Stimulated activated CD8-positive, alpha-beta memory T cell treated with anti-CD3 and anti-CD28 coated beads, Interleukin-4, amount 100 ng/mL, for 4 hours (primary cell): ENCODE measurements at places on chromosomes 13 and 19.

DNA sequence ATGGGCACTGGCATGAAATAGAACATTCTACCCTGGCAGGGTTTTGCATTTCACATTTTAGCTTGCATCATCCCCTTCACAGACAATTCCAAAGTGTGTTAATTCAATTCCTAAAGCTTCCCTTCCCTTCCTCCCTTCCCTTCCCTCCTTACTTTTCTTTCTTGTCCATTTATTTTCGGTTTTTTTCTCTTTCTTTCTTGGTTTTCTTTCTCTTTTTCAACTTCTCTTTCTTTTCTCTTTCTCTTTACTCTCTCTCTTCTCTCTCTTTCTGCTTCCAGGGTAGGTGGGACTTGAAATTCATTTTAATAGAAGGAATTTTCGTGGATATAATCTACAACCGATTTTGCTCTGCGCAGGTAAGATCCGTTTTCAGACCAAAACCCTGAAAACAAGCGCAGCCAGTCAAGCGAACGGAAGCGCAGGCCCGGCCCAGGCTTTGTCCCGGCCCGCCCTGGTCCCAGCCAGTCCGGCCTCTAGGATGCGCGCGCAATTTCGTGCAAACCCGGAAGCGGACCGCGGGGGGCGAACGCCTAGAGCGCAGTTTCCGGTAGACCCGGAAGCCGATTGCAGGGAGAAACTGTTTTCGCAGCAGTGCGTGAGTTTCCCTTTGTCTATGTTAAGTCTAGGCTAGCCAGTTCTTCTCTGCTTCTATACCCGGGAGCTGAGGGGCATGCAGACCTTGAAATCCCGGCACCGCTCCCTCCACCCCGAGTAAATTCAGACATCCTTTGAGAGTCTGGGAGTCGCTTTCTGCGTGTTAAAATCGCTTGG lies at the start of gene ZNF528:
ZNF528 (plus strand) TSS at position 540 of the 771 bp plus-strand sequence. CDS start 4,165 bp downstream, outside the sequence.
- DNase-seq: peak; percentile 92

DNA sequence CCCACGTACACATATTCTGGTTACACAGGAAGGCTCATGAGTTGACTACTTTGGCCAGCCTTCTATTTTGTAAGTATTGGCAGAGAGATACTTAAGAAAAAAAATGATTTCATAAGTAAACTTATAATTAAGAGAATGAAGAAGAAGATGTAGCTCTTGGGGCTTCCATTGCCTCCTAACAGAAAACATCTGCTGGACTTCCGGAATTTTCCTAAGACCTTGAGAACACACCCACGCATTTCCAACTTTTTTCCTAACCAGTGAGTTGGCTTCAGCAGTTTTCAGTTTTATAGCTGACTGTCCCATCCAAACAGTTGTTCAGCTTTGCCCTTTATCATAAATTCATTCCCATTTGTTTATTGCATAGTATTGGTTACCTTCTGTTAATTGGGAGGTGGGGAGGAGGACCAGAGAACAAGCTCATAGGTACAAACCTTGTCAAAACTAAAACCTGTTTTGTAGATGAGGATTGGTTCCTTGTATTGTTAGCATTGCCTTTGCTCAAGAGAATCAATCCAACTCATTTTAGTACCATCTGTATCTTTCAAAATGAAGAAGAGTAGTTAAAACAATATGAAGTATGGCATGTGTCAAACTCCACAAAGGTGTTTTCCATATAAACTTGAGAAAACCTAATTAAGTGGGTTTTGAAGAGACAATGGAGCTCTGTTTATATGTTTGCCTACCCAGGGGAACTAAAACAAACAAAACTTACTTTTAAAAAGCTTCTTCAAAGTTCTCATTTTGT lies 93.9 kb downstream of the COL4A2 start:
- no peak for DNase-seq

DNA sequence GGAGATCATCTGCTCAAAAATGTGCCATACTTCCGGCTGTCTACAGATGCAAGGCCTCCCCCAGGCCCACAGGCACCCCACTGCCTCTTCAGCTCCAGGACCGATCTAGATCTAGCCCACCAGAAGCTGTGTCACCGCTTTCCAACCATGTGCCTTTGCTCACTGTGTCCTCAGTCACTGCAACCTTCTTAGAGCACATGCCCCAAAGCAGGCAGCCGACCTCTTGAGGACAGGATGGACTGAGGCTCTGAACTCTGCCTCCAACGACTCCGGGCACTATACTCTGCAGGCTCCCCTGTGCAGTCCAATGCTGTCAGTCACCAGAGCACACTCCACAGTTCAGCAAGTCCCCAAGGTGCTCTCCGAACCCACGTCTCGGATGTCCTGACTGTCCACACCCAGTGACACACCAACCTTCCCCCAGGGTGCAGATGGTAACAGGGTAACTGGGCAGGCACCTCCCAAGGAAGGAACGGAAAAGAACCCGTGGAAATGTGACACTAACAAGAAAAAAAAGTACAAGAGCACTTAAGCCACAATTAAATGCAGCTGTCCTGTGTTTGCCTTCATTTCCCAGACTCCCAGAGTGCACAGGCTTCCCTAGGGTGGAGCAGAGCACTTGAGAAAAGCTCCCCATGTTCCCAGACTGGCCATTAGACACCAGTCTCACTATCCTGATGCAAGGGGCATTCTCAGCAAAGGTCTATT lies 4.8 kb downstream of the STK24 start:
- DNase-seq: no peak

DNA sequence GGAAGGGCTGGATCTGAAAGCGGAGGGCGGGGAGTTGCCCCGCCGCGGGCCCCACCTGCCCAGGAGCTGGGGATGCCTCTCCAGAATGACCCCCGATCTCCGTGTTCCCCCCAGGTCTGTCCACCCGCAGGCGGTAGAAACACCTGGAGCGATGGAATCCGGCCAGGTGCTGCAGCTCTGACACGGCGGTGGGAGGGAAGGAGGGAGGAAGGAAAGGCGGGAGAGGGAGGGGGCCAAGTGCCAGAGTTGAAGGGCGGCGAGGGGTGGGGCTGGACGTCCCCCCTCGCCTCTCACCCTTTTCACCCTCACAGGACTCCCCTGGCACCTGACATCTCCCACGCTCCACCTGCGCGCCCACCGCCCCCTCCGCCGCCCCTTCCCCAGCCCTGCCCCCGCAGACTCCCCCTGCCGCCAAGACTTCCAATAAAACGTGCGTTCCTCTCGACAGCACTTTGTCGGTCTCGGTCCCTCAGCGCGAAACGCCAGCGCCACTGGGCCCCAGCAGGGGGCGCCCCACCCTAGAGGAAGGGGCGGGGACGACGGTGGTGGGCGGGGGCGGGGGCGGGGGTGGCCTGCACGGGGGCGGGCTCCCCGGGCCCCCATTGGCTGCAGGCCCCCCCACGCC lies 337 bp upstream of the FXYD7 start:
- peak; percentile 29 for DNase-seq

GRCh38 chr19:35673121-35673804 lies 6.9 kb downstream of the UPK1A start:
- DNase-seq: peak; percentile 12

DNA sequence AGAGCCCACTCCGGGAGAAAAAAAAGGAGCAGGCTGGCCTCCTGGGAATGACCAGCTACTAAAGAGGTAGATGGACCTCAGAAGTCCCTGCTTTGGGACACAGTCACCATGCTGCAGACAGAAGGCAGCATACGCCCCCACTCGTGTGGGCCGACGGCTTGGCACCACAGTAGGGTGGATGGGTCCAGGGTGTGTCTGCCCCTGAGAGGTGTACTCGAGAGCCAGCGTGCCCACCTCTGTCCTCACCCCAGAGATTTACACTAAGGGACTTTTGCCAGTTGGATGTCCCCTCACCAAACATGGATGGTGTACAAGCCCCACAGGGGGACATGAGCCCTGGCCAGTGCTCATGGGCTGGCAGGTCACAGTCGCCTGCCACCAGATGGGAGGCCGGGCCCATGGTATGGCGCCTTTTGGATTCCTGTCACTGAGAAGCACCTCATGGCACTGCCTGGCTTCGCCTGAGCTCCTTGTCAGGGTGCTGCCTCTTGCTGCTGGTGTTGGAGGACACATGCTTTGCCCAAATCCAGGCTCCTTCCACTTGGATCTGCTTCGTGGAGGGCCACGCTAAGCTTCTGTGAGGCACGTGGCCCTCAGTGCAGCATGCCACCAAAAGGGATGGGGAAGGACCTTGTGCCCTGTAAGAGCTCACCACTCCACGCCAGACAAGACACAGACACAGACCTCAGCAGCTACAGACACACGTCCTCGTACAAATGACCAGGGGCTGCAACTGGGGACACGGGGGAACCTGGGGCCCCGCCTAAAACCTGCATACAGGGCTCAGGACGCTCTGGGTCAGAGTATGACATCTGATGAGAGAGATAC lies 13.3 kb upstream of the EPHX3 start:
- no peak for DNase-seq

DNA sequence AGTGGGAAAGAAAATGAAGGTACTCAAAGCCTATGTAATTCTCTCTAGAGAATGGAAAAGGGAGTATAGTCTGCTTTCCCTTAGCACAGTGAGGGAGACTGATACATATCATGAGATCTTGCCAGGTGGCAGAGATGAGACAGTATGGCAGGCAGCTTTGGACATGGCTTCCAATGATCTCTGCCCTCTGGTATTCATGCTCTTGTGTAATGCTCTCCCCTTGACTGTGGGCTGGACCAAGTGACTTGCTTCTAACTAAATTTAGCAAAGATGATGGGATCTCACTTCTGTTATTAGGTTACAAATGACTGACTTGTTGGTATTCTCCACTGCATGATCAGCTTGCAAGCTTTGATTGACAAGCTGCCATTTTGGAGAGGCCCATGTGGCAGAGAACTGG lies 10.2 kb downstream of the ZNF132 start:
- DNase-seq: no peak

DNA sequence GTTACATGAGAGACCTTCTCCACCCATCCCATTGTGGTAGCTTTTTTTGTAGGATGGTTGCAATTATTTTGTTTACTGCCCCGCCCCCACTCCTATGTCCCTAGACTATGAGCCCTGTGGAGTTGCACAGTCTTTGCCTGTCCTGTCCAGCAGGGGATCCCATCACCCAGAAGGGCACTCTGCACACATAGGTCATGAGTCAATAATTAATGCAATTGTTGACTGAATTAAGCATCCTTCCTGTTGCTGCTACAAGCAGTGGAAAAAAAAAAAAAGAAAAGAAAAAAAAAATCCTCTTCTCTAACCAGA lies 14.2 kb downstream of the C19orf81 start:
- no peak for DNase-seq

- DNase-seq: no peak
Observed at GRCh38 chr13:94239135-94239534, 240.3 kb downstream of the DCT start.

GRCh38 chr19:2261438-2262172 lies 5.4 kb upstream of the JSRP1 start:
- no peak for DNase-seq

- no peak for DNase-seq
Observed at GRCh38 chr19:39951686-39952085, 17.3 kb upstream of the FCGBP start.

GRCh38 chr13:82323101-82323500 lies 1559.2 kb downstream of the SLITRK1 start:
- no peak for DNase-seq

DNA sequence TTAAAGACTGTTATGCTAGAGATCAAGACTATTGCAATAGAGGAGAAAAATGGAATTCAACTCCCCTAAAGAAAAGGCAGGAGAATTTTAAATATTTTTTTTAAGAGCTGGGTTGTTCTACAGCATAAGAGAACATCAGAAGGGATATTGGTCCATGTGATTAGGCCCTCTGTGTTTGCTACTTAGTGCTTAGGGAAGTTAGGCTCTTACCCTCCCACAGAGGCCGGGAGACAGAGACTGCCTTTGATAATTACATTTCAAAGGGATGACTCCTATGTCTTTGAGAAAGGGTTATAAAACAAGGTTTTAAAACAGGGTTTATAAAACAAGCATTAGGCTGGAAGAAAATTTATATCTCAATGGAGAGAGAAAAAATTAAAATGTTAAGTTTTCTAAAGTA lies 1248.1 kb upstream of the PCDH20 start:
- no peak for DNase-seq

DNA sequence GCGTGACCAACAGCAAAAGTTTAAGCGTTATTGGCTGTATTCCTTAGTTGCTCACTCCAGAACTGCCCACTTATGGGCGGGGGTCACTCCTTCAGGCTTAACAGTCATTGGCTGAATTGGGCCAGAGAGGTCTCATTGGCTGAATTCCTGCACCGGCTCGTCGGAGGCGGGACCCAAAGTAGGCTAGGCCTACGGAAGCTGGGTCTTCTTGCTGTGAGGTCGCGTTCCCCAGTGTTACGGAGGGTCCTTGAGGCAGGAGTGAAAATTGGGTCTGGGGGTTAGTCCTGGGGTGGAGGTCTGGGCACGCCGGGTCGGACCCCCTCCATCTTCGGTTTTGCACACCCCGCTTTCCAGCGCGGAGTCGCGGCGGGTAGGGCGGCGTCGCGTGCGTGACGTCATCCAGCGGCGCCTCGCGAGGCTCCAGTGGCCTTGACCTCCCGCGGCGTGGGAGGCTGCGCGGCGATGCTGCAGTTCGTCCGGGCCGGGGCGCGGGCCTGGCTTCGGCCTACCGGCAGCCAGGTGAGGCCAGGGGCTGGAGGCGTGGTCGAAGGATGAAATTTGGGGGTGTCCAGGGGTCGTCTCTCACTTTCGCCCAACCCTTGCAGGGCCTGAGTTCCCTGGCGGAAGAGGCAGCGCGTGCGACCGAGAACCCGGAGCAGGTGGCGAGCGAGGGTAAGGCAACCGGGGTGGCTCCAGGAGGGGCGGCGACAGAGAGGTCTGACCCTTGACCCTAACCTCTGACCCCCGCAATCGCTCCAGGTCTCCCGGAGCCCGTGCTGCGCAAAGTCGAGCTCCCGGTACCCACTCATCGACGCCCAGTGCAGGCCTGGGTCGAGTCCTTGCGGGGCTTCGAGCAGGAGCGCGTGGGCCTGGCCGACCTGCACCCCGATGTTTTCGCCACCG lies at the start of gene MRPL4:
MRPL4 (plus strand) TSS at position 423 of the 903 bp plus-strand sequence; CDS start at position 463, 40 bp downstream.
- DNase-seq: peak; percentile 88

GRCh38 chr13:71830323-71830722 lies 36.7 kb downstream of the DACH1 start:
- no peak for DNase-seq

DNA sequence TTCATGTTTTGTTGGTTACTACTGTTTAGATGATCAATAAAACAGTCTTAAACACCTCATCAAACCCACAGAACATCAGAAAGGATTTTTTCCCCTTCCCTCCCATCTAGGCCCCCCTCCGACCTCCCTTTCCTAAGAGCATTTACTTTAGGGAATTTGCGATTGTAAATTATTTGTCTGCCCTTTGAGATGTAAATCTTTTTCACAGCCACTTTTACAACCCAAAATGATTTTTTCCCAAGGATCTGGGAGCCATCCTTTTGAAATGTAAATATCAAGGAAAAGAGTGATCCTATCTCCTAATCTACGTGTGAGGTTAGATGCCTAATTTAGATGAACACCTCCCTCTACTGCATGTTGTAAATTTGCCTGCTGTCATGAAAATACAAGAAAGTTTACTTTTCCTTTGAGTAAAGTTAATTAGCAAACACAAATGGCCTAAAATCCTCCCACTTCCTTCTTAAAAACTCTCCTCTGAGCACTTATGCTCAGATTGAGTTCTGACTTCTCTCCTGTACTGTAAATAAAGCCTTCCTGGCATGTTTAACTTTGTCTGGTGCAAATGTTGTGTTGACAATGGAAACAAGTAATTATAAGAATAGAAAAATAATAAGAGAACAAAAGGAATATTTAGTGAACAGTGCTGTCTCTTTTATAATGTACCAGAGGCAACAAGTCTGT lies 1646.9 kb upstream of the SPRY2 start:
- no peak for DNase-seq
